Activated CD8-positive, alpha-beta memory T cell treated with anti-CD3 and anti-CD28 coated beads, Interleukin-2, amount 50 U/mL, for 48 hours (primary cell): ENCODE measurements at places on chromosomes 2 and 18.

GRCh38 chr2:33131749-33132148 is 185.0 kb downstream of the LTBP1 start:
- no peak for DNase-seq

DNA sequence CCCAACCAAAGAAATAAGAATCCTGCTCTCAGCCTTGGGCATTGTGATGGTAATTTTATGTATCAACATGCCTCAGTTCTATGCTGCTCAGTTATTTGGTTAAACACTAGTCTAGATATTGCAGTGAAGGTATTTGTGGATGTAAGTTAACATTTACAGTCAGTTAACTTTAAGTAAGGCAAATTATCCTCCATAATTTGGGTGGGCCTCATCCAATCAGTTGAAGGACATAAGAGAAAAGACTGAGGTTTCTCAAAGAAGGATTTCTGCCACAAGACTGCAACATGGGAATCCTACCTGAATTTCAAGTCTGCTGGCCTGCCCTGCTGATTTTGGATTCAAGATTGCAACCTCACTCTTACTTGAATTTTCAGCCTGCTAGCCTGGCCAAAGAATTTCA is 975.5 kb upstream of the ACVR2A start:
- no peak for DNase-seq

DNA sequence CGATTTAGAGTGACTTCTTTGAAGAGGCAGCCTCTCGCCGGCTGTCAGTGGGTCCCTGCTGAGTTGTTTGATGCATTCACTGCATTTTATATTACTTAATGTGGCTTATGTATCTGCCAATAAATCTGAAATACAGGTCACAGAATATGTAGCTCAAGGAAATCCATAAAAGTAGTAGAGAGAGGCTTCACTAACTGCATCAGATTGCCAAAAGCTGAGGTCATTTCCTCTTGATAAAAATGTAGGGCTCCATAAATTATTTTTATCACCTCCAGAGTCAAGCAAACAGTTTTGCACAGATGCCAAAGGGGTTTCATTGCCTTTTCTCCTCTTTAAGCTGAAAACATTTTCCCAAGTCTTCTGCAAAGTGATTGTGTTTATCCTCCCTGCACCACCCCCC is 36.5 kb upstream of the CCDC93 start:
- DNase-seq, result no peak

- DNase-seq, result no peak
Observed at GRCh38 chr18:51041677-51042352, 11.8 kb downstream of the SMAD4 start.

DNA sequence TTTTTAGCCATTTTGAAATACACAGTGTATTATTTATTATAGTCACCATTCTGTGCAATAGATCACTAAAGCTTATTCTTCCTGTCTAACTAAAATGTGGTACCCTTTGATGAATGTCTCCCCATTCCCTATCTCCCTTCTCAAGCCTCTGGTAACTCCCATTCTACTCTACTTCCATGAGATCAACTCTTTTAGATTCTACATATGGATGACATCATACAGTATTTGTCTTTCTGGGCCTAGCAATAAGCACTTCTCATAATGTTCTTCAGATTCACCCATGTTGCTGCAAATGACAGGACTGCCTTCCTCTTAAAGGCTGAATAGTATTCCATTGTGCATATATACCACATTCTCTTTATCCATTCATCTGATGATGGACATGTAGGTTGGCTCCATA is 210.9 kb downstream of the PID1 start:
- DNase-seq, result no peak
